EL (cell line): ENCODE measurements at places on chromosomes 12 and 14.

DNA sequence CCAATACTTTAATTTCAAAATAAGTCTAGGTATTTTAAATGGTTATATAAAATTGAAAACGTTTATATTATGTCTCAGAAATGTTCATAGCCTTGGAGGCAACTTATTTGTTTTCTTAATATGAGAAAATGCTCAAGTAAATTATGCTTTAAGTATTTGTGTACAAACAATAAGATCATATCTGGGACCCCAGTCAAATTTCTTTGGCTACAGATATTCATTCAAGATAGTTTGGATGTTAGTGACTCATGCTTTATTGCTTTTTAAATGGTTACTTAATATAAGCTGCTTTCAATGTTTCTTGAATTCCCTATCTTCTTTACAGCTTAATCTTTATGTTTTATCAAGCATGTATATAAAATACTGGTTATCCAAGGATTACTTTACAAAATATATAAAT lies 291.3 kb downstream of the KCNC2 start:
- no peak for DNase-seq

- DNase-seq, result peak; percentile 52
Measured at GRCh38 chr12:94725375-94726168, 75.2 kb upstream of the TMCC3 start.

DNA sequence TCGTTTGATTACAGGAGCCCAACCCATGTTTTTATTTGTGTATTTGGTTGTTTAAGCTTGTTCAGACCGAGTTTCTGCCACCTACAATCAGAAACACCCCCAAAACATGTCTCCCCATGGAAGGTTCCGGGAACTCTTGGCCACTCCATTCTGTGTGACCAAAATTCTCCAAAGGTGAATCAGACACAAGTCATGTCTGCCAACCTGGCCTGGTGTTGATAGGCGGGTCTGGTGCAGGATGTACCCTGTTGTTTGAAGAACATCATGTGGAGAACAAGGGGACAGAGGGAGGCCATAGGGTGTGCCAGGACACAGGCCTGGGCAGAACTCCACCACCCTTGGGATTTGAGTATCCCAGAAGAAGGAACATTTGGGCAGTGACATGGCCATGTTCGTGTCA lies 147.1 kb upstream of the MYL2 start:
- DNase-seq, result no peak

GRCh38 chr12:62530596-62530995 lies 64.0 kb downstream of the MON2 start:
- DNase-seq, result peak; percentile 84

DNA sequence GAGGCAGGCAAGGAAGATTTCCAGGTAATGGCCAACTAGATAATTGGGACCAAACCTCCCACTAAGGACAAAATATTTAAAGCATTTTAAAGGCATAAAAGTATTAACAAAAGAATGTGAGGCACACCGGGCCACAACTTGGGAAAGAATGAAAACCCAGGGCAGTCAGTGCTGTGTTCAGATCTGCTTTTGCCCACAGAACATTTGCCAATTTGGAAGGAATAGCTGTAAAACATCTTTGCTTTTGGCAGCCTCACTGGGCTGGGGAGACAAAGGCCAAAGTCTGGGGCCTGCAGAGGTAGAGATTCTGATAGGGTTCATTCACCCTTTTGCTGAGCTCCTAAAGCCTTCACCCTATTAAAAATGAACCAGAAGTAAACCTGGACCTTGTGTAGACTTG lies 82.3 kb downstream of the SYNE3 start:
- no peak for DNase-seq

DNA sequence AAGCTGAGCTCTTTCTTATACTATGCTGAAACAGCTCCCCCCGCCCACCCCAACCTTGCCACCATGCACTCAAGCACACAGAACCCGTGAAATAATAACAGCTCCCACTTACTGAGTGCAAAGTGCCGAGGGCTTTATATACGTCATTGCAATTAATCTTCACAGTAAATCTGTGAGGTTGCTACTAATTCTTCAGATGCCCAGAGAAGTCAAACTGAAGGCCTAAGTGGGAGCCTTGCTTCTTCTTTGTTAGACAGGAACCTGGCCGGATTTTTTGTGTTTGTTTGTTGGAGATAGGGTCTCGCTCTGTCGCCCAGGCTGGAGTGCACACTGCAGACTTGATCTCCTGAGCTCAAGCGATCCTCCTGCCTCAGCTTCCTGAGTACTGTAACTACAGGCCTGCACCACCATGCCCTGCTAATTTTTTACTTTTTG lies 34.0 kb downstream of the VCPKMT start:
- DNase-seq, result no peak

DNA sequence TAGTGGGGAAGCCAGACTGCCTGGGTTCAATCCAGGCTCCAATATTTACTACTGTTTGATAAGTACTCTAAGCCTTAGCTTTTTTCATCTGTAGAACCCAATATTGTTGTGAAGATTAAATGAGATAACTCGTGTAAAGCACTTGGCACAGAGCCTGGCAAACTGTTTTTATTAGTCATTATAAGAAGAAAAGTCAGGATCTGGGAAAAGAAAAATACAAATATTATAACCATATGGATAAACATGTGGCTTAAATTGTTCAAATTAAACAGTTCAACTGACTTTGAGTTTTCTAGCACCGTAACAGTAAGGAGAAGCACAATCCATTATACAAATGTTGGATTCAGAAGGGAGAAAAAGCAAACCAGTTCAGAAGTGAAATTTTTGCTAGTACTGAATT lies 22.0 kb upstream of the CDK17 start:
- DNase-seq, result peak; percentile 68

GRCh38 chr14:28242895-28243294 lies 523.7 kb upstream of the FOXG1 start:
- DNase-seq, result no peak

- no peak for DNase-seq
Measured at GRCh38 chr12:32589165-32589865, 89.8 kb upstream of the DNM1L start.

DNA sequence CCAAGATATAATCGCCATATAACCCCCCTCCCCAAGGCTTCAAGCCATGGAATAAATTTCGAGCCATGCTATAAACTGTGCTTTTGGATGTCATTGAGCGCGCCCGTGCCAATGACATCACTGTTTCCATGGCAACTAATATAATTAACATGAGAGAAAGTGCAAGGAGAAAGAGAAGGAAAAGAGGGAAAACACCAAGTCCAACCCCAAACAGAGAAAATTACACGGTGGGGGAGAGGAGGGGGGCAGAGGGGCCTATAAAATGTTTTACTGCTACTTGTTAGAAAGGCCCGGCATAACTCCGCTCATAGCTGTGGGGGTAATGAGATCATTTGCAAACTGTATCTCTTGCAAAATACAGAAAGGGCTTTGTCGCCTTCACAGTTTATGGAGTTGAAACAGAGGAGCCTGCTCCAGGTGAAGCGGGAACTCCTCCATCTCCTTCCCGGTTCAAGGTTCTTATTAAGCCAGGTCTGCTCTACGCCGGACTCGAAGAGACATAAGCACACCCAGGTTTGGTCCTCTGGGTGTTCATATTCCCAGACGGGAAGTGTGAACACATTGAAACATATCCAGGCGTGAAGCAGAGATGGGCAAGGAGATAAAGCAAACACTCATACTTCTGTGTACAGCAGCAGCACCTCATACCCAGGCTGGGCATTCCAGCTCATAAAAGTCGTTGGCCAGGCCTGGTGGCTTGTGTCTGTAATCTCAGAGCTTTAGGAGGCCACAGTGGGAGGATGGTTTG lies 99.1 kb upstream of the MAP1LC3B2 start:
- DNase-seq, result no peak

DNA sequence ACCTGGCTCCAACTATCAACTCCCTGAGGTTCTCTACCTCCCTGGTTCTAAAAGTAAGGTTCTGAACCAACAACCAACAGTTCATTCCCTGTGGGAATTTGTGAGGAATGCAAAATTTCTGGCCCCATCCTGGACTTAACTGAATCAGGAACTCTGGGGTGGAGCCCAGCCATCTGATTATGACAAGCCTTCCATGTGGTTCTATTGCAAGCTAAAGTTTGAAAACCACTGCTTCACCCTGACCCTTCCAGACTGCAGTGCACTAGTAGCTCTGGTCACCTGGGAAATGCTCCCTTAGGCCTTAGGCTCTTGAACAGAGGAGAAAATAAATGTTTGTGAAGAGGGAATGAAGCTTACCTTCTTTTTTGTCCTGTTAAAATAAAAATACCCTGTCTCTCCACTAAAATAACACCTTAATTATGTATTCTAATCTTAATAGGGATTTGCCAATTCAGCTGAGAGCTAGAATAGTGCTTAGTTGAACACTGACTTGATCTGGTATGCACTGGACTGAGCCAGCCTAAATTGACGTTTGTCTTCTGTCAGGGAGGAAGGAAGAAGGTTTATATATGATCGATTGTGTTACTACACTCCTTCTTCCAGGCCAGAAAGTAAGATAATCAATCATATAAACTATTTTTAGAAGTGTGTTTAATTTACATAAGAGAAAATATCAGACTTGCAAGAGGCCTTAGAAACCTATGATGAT lies 39.1 kb upstream of the DDHD1 start:
- DNase-seq, result no peak

DNA sequence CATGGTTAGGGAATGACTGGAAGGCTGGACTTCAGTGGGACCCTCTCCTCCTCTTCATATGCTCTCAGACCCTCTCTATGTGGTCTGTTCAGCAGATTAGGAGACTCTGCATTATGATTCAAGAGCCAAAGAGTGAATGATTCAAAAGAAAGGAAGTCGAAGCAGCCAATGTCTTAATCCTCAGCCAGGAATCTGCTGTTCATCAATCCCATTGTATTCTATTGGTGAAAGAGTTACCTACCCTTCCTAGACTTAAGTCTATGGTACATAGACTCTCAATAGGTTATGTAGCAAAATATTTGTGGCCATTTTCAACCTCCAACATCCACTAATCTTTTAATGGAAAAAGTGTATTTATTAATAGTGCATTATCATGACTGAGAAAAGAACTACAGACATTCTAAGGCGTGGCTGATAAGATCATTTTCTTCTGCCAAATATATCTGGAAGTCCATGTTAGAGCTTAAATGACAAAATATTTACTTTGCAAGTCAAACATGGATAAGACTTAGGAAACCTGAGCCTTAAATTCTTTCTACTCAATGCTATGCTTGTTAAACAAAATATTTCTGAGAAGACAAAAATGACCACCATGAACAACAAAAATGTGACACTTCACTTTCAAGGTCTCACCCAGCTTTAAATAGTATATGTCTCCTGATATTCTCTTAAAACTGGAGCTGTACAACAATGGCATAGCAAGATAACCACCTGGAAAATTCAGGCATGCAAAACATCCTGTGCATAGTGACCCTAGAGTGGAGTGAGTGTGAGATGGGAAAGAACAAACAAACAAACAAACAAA lies 1100.6 kb downstream of the GALC start:
- DNase-seq, result peak; percentile 11

- DNase-seq, result peak; percentile 44
Measured at GRCh38 chr12:14167005-14167628, 185.7 kb upstream of the GRIN2B start.

DNA sequence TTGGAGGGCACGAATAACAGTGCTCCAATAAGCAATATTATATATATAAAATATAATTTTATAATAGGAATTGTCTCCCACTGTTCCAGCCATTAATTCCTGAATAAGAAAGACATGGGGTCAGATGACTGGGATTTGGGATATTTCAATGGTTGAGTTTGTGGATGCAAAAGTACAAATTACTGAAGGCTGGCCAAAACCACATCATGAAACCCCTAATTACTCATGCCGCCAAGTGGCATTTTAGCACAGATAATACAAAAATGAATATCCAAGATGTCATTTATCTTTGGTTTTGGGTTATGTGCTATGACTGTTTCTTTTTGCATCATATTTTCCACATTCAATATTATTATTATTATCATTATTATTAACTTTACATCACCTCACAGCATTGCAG lies 261.4 kb upstream of the TBX3 start:
- DNase-seq, result no peak

DNA sequence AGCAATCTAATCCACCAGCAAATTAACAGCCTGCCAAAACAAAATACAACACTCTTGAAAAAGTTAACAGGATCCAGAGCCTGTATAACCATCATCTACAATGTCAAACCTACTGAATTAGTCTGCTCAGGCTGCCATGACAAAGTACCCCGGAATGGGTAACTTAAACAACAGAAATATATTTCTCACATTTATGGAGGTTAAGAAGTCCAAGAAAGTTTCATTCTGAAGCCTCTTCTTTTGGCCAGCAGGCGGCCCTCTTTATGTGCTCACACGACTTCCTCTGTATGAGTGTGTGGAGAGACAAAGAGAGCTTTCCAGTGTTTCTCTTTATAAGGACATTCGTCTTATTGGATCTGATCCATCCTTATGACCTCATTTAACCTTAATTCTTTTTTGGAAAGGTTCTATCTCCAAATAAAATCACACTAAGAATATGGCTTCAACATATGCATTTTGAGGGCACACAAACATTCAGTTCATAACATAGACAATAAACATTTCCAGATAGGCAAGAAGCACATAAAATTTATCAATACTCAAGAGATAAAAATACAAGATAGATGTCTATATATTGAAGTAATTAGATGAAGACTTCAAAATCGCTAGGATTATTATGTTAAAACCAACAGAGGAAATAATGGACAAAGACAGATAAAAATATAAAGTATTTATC lies 5.9 kb upstream of the RERG start:
- peak; percentile 42 for DNase-seq

GRCh38 chr14:86707071-86707470 lies 1177.1 kb downstream of the FLRT2 start:
- DNase-seq, result peak; percentile 9

GRCh38 chr12:16573398-16574077 lies 32.4 kb downstream of the LMO3 start:
- no peak for DNase-seq

- DNase-seq, result no peak
Measured at GRCh38 chr14:73924337-73924736, 25.6 kb downstream of the FAM161B start.

DNA sequence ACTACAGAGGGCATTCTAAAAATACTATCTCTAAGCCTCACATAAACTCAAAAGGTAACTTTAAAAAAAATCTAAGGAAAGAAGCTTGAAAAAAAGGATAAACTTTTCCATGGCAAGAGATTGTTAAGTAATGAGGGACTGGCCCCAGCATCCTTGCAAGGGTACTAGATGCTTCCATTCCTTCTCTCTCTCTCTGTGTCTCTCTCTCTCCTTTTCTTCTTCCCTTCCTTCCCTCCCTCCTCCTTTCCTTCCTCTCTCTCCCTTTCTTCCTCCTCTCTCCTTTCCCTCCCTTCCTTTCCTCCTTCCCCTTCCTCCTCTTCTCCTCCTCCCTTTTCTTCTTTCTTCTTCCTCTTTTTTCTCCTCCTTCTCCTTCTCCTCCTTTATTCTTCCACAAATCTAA lies 23.8 kb downstream of the CNTN1 start:
- no peak for DNase-seq

GRCh38 chr14:32350020-32350419 lies 20.9 kb downstream of the AKAP6 start:
- no peak for DNase-seq

DNA sequence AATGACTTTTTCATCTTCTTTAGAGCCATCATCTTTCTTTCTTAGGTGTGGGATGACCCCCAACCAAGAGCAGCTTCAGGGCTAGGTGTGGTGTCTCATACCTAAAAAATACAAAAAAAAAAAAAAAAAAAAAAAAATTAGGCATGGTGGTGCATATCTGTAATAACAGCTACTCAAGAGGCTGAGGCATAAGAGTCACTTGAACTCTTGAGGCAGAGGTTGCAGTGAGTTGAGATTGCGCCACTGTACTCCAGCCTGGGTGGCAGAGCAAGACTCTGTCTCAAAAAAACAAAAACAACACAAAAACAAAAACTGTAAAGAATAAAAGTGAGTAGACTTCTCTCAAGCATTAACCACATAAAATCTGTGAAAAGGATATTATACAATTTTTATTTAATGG lies 8.0 kb upstream of the ATF7IP start:
- no peak for DNase-seq

- no peak for DNase-seq
Measured at GRCh38 chr12:22899184-22899583, 274.2 kb downstream of the ETNK1 start.
